ENCODE measurements at places on chromosomes 5 and 9. TPM values are rescaled to one million over a fixed set of nuclear protein-coding genes. Genes with fewer than 3 reads are reported as not detected.

DNA sequence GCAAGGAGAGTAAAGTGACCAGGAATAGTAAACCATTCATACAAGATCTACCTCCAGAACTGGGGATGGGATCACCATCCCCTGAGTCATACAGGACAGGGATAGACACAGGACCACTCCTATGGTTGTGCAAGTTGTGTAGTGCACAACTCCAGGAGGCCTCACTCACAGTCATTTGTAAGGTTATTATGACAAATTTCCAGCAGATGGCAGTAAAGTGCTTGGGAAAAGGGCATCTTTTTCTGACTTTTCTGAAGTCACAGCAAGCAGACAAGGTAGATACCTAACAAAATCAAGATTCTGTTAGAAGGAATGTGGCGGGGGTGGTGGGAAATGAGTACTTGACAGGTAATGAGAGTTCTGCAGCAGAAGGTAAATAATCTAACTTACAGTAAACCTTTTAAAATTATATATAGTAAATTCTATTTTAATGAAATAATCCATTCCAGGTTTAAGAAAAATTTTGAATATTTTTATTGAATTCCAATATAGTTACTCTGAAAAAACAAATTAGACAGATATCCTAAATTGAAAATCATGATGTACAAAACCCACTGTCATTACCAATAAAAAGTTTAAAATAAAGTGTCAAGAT, 16.7 kb upstream of the KIF27 start:
- no peak for DNase-seq
- H3K36me3 ChIP-seq: peaks cover 2% of the 10 kb centered on the region
- no peak overlapping the region for H3K27ac ChIP-seq
- H3K4me1 ChIP-seq: peaks cover 28% of the 10 kb centered on the region
- H3K27me3 ChIP-seq: no peaks in the 10 kb centered on the region

Gene SPAG8
- 0.95 TPM for total RNA-seq

- DNase-seq: no peak
- no peaks in the 10 kb centered on the region for H3K27me3 ChIP-seq
- no peak overlapping the region for H3K27ac ChIP-seq
- peaks cover 73% of the 10 kb centered on the region for H3K36me3 ChIP-seq
- H3K4me1 ChIP-seq: peaks cover 26% of the 10 kb centered on the region
- H3K4me3 ChIP-seq: no peak overlapping the region
These were observed 11.2 kb downstream of the CDK5RAP2 start for GRCh38 chr9:120568816-120569215.

Gene B4GALT1
- 28.1 TPM for total RNA-seq

- no peaks in the 10 kb centered on the region for H3K36me3 ChIP-seq
- no peaks in the 10 kb centered on the region for H3K27me3 ChIP-seq
- no peak overlapping the region for H3K4me3 ChIP-seq
- no peak for DNase-seq
These were observed 115.6 kb downstream of the VCAN start for GRCh38 chr5:83586874-83587776.

Data from psoas muscle (tissue), 8 donors.